Fibroblast of lung (primary cell): ENCODE measurements at places on chromosomes 3 and 15. TPM values are rescaled to one million over a fixed set of nuclear protein-coding genes. Genes with fewer than 3 reads are reported as not detected.

DNA sequence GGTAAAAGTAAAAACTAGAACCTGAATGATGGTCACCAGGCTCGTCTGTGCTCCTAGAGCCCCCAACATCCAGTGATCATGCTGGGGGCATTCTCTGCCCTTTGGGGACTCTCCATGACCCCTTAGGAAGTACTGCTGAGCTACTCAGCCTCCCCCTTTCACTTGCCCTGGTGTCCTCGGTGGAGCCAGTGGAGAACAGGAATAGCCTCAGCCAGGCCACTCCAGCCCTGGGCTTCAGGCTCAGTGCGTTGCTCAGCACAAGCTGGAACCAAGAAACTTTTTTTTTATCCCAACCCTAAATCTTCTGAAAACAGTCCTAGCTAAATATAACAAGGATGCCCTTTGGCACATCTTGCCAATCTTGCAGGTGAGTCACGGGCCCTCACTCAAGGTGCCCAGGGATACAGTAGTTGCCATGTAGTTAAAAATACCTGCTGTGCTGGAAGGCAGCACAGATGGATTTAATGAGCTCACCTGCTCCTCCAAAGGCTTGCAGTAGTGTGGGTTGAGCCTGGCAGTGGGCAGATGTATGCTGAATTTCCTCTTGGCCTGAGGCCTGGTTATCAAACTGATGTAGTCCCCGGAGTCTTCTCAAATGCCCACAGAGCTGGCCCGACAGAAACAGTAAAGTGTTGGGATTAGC is 46.9 kb upstream of the TMEM158 start:
- no peaks in the 10 kb centered on the region for H3K27me3 ChIP-seq
- H3K36me3 ChIP-seq: no peaks in the 10 kb centered on the region
- H3K4me1 ChIP-seq: no peaks in the 10 kb centered on the region
- H3K4me3 ChIP-seq: no peak overlapping the region

DNA sequence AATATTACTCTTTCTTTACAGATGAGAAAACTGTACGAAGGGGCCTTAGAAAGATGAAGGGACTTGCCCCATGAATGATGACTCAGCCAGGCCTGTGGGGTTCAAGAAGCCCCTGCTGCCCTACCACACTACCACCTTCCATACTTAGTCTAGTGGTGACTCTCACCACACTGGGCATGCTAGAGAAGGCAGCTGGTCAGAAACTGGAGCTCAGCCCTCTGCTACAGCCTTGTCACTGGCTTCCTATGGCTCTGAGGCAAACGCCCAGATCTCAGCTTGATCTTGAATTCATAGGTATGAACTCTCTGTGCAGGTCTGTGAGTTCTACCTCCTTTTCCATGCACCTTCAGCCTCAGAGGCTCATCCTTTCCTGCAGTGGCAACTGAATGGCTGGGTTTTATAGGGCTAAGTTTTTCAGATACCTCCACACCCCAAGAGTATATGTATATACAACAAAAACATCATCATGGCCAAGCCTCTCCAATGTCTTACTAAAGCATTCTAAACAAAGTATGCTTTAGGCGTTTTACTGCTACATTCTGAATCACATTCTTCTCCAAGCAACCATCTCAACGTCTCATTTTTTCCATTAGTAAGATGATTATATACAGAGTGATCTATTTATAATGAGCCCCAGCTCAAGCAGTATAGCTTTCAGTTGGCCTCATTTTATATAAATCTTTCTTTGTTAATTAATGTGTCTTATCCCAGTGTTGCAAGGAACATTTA is 234.1 kb downstream of the GREM1 start:
- no peaks in the 10 kb centered on the region for H3K36me3 ChIP-seq
- no peak overlapping the region for H3K4me3 ChIP-seq
- no peaks in the 10 kb centered on the region for H3K27me3 ChIP-seq

The MITF gene
- 22.3 and 34.3 TPM in 2 replicates for total RNA-seq

DNA sequence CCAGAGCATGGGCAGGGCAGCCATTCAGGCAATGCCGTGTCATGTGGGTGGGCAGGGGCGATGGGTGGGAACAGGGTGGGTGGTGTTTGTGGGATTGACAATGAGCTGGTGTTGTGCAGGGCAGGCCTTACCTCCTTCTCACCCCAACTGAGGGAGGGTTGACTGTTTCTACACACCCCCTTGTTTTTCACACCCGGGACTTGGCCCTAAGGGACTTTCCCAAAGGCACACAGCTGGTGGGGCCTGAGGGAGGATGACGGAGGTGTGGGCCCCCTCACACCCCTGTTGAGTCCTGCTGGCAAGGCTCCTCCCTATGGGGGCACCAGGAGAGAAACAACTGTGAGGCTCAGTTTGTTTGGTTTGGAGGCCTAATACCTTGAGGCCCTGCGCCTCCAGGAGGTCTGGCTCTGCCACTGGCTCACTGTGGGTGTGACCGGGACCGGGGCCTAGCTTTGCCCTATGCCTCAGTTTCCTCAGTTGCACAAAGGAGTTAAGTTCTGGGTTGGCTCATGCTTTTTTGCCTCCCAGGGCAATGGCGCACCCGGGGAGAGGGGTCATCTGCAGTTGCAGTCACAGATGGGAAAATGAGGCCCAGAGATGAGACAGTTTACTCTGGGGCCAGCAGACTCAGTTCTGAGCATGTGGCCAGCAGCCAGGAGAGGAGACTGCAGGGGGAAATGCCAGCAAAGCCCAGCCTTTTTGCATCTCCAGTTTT is 5.1 kb upstream of the DNAH1 start:
- H3K4me3 ChIP-seq: no peak overlapping the region
- H3K27me3 ChIP-seq: no peaks in the 10 kb centered on the region
- H3K36me3 ChIP-seq: no peaks in the 10 kb centered on the region
- DNase-seq: no peak

DNA sequence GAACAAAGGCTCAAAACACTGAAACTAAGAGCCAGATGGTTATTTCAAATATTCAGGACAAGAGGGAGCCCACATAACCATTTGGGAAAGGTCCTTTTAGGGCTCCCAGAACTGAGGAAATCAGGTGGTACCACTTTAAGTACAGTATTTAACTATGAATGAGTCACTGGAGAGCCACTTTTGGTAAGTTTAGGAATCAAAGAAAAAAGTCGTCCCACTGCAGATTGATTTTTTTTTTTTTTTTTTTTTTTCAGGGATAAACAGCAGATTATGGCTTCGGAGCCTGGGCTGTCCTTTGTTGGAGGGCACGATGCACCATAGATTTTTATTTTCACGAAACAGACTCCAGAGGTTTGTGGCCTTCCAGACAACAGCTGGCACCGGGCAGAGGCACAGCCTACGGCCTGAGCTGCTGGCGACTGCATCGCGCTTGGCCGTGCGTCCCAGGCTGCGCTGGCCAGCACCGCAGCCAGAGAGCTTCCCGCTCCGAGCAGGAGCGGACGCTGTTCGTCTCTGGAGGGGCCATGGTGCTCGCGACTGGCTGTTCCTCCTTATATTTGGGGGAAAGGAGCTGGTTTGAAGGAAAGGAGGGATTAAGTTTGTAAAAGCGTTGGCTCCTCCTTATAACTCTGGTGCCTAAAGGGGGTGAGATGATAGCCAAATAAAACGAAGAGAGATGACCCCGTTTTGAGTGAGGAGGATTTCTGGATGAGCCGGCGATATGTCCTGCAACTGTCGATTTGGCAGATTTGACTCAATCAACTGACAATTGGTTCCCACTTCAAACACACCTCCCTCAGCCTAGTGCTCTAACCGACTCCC is 152.9 kb upstream of the GOLIM4 start:
- no peaks in the 10 kb centered on the region for H3K4me1 ChIP-seq
- peak overlapping the region; percentile 92 for H3K4me3 ChIP-seq
- no peaks in the 10 kb centered on the region for H3K27me3 ChIP-seq
- peak overlapping the region; percentile 47 for H3K27ac ChIP-seq

DNA sequence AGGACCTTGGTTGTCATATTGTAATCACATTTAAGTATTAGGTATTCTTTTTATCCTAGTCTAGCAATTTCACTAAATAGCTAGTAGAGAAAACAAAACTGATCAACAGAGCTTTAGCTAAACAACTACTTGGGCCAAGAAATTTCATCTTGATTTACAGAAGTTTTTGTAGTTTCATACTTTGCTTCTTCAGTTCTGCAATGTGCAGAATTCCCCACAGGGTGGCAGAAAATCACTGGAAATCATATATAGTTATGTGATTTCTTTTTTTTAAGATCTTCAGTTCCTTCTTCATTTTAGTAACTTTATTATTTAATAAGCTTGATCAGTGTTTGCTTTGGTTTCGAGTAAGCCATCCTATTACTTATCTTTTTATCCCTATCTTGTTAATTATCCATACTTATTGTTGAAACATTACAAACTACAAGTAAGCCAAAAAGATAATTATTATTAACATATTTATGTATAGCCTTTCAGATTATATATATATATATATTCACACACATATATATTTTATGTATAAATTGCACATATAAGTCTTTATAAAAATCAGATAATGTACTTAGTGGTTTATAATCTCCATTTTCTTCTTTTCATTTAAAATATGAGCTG is 2.2 kb upstream of the BNIP2 start:
- peak; percentile 29 for DNase-seq
- no peak overlapping the region for H3K27ac ChIP-seq
- peaks cover 9% of the 10 kb centered on the region for H3K4me1 ChIP-seq

GRCh38 chr3:36796161-36796560 is 31.8 kb upstream of the DCLK3 start:
- no peaks in the 10 kb centered on the region for H3K36me3 ChIP-seq
- no peaks in the 10 kb centered on the region for H3K27me3 ChIP-seq
- no peak overlapping the region for H3K4me3 ChIP-seq
- DNase-seq: no peak

The ALPK3 gene
- total RNA-seq: 0.26 and 0.50 TPM in 2 replicates

GRCh38 chr3:67976663-67977062 is 322.3 kb upstream of the SUCLG2 start:
- H3K27ac ChIP-seq: no peak overlapping the region
- H3K4me1 ChIP-seq: no peaks in the 10 kb centered on the region
- DNase-seq: peak; percentile 3
- no peaks in the 10 kb centered on the region for H3K36me3 ChIP-seq
- no peaks in the 10 kb centered on the region for H3K27me3 ChIP-seq
- H3K4me3 ChIP-seq: no peak overlapping the region

GRCh38 chr3:55521738-55522421 is 34.8 kb upstream of the WNT5A start:
- H3K27ac ChIP-seq: no peak overlapping the region
- peak; percentile 52 for DNase-seq
- no peaks in the 10 kb centered on the region for H3K27me3 ChIP-seq

DNA sequence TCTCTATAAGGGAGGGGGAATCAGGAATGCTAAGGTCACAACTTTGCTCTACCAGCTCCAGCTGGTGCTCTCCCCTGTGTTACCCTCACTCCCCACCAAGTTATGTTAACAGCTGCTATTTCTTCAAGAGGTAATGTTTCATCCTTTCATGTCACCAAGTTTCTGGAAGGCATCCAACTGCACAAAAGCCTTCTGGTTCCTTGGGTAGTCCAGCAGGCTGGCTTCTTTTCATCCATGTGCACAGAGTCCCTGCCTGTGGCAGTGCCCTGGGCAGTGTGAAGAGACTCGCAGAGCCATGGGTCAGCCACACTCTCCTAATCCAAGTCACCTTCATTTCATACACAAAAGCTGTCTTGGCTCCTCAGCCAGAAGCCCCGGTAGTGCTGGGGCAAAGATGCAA is 737.5 kb upstream of the LMCD1 start:
- no peak overlapping the region for H3K4me3 ChIP-seq
- no peaks in the 10 kb centered on the region for H3K36me3 ChIP-seq
- H3K4me1 ChIP-seq: no peaks in the 10 kb centered on the region
- H3K27me3 ChIP-seq: no peaks in the 10 kb centered on the region
- H3K27ac ChIP-seq: no peak overlapping the region
- no peak for DNase-seq

DNA sequence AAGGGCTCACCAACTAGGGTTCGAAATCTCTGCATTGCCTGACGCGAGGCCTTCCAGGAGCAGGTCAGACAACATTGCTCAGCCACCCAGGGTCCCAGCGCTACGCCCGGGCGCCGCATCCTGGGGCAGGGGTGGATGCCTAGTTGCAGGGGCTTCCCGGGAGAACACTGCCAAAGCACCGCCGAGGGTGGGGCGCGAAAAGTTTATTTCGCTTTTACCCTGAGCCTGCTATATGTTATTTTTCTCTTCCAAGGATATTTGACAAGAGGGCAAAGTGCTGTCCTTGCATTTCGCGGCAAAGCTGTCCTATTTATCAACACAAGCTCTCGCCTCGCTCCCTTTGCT is 549 bp upstream of the SOX14 start:
- H3K27ac ChIP-seq: no peak overlapping the region
- no peak for DNase-seq
- no peak overlapping the region for H3K4me3 ChIP-seq
- peaks cover 53% of the 10 kb centered on the region for H3K27me3 ChIP-seq

DNA sequence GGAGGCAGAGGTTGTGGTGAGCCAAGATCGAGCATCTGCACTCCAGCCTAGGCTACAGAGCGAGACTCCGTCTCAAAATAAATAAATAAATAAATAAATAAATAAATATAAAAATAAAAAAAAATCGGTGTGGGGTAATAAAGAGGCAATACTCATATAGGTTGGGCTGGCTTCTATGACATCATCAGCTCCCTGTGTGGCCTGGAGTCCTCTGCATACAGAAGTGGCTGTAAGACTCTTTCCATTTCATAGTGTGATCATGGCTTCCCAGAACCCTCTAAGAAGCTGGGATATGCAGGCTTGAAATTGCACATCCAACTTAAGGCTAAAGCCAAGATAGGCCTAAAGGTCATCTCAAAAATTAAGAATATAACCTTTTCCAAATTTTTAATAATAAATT is 101.6 kb downstream of the ZIC4 start:
- H3K27me3 ChIP-seq: no peaks in the 10 kb centered on the region
- no peaks in the 10 kb centered on the region for H3K36me3 ChIP-seq
- no peak overlapping the region for H3K4me3 ChIP-seq
- no peak overlapping the region for H3K27ac ChIP-seq
- no peaks in the 10 kb centered on the region for H3K4me1 ChIP-seq
- peak; percentile 11 for DNase-seq

GRCh38 chr3:148756311-148756710 is 58.6 kb downstream of the AGTR1 start:
- H3K4me3 ChIP-seq: no peak overlapping the region
- H3K36me3 ChIP-seq: no peaks in the 10 kb centered on the region
- no peak for DNase-seq
- no peak overlapping the region for H3K27ac ChIP-seq
